Suppressor macrophage (primary cell): ENCODE measurements at places on chromosomes 11 and 22.

GRCh38 chr11:109619498-109619897 is 197.5 kb downstream of the C11orf87 start:
- no peak for DNase-seq

DNA sequence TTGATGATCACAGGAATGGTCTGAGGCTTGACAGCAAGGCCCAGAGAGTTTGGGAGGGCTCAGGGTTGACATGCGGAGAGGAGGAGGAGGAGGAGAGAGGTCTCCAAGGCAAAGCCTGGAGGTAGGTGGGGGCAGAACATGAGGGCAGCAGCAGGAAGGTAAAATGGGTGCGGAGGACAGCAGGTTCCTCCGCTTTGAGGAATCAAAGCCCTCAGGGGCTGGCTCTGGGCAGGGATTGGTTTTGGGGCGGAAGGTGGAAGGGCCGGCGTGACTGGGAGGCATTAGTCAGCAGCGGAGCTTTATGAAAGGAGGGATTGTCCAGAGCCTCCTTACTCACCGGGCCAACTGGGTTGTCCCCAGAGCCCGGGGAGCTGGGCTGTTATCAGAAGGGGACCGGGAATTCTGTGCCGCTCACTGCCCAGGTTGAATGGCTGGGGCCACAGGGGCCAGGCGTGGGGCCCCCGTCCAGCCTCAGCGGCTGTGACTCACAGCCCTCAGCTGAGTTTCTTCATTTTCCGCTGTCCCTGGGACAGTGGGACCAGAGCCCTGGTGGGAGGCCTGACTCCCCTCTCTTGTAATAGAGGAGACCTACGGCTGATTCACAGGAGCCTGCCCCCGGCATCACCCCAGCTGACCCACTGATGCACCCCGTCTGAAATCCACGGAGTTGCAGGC is 36.2 kb downstream of the LIF start:
- DNase-seq = peak; percentile 79

- no peak for DNase-seq
These were observed 122.3 kb downstream of the RCN1 start for GRCh38 chr11:32213223-32213622.

DNA sequence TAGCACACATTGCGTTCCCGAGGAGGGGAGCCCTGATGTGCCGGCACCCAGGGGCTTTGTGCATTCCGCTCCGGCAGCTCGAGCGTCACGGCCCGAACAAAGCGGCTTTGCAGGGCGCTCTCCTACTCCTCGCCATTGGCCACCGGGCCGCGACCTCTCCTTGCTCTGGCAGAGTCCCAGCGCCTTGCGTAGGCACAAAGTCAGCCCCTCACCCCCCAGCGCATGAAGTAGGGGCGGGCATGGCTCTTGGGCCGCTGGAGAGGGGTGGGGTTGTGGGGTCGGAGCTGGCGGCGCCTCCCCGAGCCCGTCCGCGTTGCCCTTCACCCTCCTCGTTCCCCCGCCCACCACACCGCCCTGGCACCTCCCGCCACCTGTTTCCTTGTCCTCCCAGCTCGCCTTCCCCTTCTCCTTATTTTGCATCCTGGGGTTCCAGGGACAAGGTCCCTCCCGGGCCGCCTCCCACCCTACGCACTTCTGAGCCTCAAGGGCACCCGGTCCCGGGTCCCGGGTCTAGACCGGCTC is 753 bp upstream of the PPARA start:
- DNase-seq = peak; percentile 53

GRCh38 chr11:107587306-107587979 is 3.5 kb upstream of the ELMOD1 start:
- no peak for DNase-seq

- no peak for DNase-seq
These were observed 404.6 kb upstream of the DDI1 start for GRCh38 chr11:103631841-103632240.

GRCh38 chr22:38026130-38027111 is 30.8 kb upstream of the PICK1 start:
- no peak for DNase-seq

- no peak for DNase-seq
These were observed 928 bp upstream of the CRACR2B start for GRCh38 chr11:826836-827145.
